Mononuclear cell (primary cell): ENCODE measurements at places on chromosomes 4 and X. TPM values are rescaled to one million over a fixed set of nuclear protein-coding genes. Genes with fewer than 3 reads are reported as not detected.

The CFI gene
- under 0.01 TPM for total RNA-seq

The FRMD7 gene
- total RNA-seq: 0.10 TPM

The RAI2 gene
- total RNA-seq: 0.31 TPM

The LRAT gene
- total RNA-seq: not detected

The GAB3 gene
- total RNA-seq: 10.1 TPM

The TEX13B gene
- not detected for total RNA-seq

The DCAF8L2 gene
- total RNA-seq: 0.10 TPM

The MND1 gene
- 0.52 TPM for total RNA-seq

The TBX22 gene
- total RNA-seq: not detected

The MAOA gene
- 0.31 TPM for total RNA-seq

The FAM193A gene
- 21.0 TPM for total RNA-seq

The GATA1 gene
- total RNA-seq: 1.6 TPM

The TLR1 gene
- total RNA-seq: 71.5 TPM

The TNIP3 gene
- 0.73 TPM for total RNA-seq

The ANKRD50 gene
- total RNA-seq: 1.7 TPM

The SMIM10 gene
- total RNA-seq: not detected

The MAGEA9B gene
- not detected for total RNA-seq

The AWAT2 gene
- total RNA-seq: not detected

The PIR gene
- not detected for total RNA-seq

The MTM1 gene
- total RNA-seq: 21.8 TPM

The MAGEC2 gene
- total RNA-seq: not detected

The PPP4R3C gene
- total RNA-seq: 0.10 TPM

The LRP2BP gene
- total RNA-seq: 4.5 TPM

The WDR1 gene
- 135 TPM for total RNA-seq

The XG gene
- 0.10 TPM for total RNA-seq

The VCX3A gene
- not detected for total RNA-seq

The PRSS12 gene
- 0.21 TPM for total RNA-seq

The CCDC149 gene
- 2.5 TPM for total RNA-seq

The CENPI gene
- total RNA-seq: 2.1 TPM

The SRPX2 gene
- not detected for total RNA-seq

The ALAS2 gene
- 2.4 TPM for total RNA-seq

The C4orf36 gene
- not detected for total RNA-seq

The SPANXA2 gene
- total RNA-seq: not detected

The ABCG2 gene
- 0.10 TPM for total RNA-seq

The NCAPG gene
- total RNA-seq: 0.42 TPM

The F8A2 gene
- not detected for total RNA-seq

The HEPH gene
- total RNA-seq: under 0.01 TPM

The GUCY2F gene
- total RNA-seq: not detected

The TMPRSS11F gene
- not detected for total RNA-seq
